HepG2 (cell line): ENCODE measurements at places on chromosomes 6 and 20. TPM values are rescaled to one million over a fixed set of nuclear protein-coding genes. Genes with fewer than 3 reads are reported as not detected.

GRCh38 chr6:117668736-117669135 lies 6.5 kb upstream of the NUS1 start:
- no peak for DNase-seq

- peak; percentile 7 for DNase-seq
Observed at GRCh38 chr6:136582711-136583471, 32.7 kb upstream of the MAP7 start.

- DNase-seq: no peak
Observed at GRCh38 chr20:60993433-60994044, 258.5 kb upstream of the CDH4 start.

GRCh38 chr6:154341336-154341735 lies 15.3 kb downstream of the IPCEF1 start:
- no peak for DNase-seq

GRCh38 chr20:31972471-31973021 lies 4.6 kb downstream of the XKR7 start:
- DNase-seq: no peak

- DNase-seq: no peak
Observed at GRCh38 chr6:40444811-40445210, 142.4 kb downstream of the LRFN2 start.

The OVOL2 gene
- total RNA-seq: 0.21 and 0.31 TPM in 2 replicates

The OTOR gene
- not detected in 2 replicates for total RNA-seq

The GJA10 gene
- not detected in 2 replicates for total RNA-seq

The LY6G6D gene
- total RNA-seq: not detected in 2 replicates

The TOX2 gene
- not detected in 2 replicates for total RNA-seq

The CDH4 gene
- total RNA-seq: not detected in 2 replicates

The PRPH2 gene
- total RNA-seq: 0.04 and 0.06 TPM in 2 replicates

The CRISP3 gene
- not detected in 2 replicates for total RNA-seq
